ENCODE measurements at places on chromosomes 12 and 14.

DNA sequence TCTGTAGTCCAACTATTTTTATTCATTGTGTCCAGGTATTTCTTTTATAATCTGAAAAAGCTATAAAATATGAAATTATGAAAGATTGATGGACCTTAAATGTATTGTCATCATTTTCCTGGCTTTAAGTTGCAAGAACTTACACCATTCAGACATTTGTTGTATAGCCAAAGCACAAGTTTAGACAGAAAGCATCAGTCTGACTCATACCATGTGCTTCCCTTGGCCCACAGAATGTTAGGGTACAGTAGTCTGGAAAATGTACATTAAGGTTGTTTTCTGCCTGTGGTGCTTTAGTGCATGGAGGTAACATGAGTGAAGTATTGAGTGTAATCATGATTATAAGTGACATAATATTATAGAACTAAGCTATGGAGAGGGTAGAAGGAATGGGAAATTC is 1002.5 kb downstream of the BCL11B start:
- no peak for DNase-seq

DNA sequence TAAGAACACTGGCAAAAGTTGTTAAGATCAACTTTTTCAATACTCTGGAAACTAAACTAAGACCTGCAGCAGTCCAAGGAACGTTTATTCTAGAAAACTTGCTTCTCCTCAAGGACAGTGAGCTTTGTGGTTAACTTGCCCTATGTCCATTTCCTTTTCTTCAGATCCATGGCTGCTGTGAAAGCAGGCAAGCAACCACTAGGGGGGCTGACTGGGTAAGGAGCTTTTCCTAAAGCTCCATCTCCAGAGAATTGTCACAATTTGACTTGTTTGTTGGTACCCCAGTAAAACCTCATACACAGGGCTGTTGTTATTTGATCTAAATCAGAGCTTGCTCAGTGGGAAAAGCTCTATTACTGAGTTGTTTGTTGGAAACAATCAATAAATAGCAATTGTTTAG is 10.1 kb upstream of the RPL10L start:
- no peak for DNase-seq

GRCh38 chr12:52010692-52011601 is 4.2 kb downstream of the TAMALIN start:
- DNase-seq = no peak

DNA sequence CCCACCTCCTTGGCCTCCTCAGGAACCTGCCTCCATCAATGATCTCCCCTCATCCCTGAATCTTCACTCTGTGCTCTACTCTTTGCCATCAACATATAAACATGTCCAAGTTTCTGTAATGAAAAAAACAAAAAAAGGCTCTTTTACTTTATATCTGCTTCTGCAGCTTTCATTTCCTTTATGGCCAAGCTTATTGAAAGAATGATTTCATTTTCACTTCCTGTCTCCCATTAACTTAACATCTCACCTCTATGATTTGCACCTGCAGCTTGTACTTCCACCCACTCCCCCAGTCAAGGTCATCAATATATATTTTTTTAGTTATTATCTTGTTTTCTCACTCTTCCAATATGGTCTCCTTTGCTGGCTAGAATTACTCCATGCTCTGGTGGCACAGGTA is 15.6 kb upstream of the RNU6-7 start:
- no peak for DNase-seq
